ENCODE measurements at places on chromosomes 12 and 14.

DNA sequence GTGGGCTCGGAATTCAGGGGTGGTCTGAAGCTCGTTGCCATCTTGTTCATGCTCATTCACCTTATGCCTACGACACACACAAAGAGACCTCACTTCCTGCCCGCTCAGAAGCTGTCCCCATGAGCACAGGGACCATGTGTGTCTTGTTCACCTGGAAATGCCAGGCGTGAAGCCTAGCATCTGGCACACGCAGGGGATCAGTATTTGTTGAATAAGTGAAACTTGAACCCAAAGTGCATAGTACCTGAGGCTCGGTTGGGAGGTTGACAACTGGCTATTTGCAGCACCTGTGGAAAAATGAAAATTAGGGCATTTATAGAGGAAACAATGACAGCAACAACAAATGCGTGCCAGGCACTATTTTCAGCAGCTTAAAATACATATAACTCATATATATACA lies 5.4 kb downstream of the C12orf43 start:
- DNase-seq, result no peak

DNA sequence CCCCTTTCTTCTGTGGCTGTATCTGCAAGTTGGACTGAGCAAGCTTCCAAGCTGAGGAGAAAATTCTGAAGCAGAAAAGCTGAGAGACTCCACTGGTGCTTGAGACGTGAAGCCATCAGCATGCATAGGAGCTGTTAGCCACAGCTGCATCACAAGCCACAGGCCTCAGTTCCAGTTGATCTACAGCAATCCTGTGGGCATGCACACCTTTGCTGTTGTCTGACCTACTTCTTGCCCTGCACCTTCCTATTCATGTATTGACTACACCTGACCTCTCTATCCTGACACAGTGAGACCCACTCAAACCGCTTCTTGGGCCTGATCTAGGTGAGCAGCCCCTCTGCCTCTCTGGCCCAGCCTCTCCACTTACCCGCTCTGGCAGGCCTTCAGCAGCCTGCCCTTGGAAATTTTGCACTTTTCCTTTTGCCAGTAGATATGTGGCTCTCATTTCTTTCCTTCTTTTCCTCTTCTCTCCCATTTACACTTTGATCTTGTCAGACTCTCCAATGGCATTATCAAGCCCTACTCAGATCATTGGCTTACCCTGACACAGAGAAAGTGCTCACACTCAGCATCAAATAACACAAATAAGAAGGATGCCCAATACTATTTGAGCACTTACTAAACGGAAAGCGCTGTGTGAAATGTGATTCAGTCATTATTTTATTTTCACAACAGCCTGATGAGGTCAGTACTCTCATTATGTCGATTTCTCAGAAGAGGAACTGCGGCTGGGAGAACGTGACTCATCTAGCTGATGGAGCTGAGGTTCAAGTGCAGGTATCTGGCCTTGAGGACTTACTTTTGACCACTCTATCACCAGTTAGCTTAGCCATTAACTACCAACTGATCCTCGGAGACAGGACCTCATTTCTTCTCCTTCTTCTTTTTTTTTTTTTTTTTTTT lies 21.9 kb upstream of the PTGR2 start:
- peak; percentile 82 for DNase-seq

DNA sequence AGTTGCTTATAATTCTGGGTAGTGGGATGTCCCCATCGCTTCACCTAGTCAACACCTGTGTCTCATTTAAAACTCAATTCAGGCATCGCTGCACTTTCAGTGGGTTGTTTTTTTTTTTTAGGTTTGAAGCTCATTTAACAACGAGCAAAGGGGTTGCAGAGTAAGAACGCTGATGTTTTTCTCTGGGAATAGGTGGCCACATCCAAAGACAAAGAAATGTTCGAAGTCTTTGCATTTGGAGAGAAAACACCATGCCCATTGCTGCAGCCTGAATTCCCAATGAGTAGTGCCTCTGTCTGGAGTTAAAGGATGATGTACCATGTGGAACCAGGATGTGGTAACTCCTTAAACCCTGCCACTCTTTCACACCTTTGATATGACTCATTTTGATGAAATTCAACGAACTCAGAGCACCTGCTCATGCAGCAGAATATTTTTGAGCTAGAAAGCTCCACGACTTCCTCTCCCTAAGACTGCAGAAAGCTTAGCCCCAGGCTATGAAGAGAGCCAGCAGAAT lies 35.1 kb upstream of the BATF start:
- DNase-seq, result peak; percentile 88

DNA sequence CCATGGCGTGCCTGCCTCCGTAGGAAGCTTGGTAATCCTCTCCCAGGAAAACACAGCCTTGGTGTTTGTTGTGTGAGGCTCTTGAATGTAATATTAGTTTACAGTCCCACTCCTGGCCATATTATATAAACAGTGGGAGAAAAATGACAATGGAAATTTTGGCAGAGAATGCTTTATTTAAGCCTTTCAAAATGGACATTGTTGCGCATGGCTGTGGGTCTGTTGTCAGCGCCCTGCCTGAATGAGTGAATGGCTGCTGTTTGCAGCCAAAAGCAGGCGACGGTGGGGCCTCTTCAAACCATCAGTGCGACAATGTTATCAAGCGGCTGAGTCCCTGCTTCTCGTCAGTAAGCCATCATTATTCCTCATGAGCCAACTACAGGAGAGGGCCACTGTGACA lies 201.8 kb upstream of the RMST start:
- no peak for DNase-seq

GRCh38 chr12:5459051-5459782 lies 27.3 kb downstream of the NTF3 start:
- no peak for DNase-seq

All from epithelial cell of esophagus (primary cell).